ENCODE measurements at places on chromosomes 7 and 10. TPM values are rescaled to one million over a fixed set of nuclear protein-coding genes. Genes with fewer than 3 reads are reported as not detected.

DNA sequence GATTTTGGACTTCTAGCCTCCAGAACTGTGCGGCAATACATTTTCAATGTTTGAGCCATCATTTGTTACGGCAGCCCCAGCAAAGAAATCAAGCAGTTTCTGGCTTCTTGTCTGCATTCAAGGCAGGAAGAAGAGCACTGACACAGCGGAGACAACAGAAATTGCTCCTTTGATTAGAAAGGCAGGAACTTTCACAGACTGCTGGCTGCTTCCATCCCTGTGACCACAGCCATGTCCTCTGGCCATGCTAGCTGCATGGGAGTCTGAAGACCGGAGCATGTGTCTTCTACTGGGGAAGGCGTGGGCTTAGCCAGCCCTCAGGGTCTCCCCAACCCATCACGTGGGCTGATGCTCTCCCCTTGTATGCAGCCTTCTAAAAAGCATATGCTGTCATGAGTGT lies 19.1 kb downstream of the C10orf71 start:
- no peak for DNase-seq

DNA sequence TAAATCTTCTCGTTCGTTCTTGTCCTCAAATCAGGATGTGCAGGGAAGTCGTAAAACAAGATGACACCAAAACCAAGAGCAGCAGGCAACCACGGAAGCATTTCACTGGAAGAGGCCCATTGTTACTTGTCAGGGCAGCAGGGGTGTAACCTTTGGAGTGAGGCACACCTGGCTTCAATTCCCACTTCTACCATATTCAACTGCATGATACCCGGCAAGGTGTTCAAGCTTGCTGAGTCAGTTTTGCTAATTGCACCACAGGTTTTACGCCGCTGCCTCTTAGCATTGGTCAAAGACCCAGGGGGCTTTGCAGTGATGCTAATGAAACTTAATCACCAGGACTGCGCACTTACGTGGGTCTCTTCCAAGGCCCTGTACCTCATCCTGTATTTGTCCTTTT lies 50.0 kb upstream of the PTER start:
- DNase-seq: no peak

GRCh38 chr7:150428671-150429451 lies 21.6 kb upstream of the GIMAP8 start:
- DNase-seq: no peak

DNA sequence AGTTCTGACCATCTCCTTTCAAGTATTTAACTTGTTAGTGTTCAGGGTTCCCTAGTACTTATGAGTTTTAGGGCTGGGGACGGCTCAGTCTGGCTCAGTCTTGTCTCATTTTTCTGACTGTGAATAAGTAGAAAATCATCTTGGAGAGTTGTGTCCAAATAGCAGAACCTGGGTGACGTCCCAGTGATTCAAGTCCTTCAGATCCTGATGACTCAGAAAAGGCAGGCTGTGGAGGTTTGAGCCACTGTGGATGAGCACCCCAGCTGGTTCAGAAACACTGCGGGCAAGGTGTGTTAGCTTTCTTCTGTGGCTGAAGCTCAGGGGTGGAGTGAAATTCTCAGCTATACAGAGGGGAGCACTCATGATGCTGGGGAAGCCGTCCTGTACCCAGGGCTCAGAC lies 154.4 kb upstream of the NPY start:
- DNase-seq: no peak

- DNase-seq: no peak
Measured at GRCh38 chr10:110664483-110665420, 20.6 kb downstream of the RBM20 start.

- no peak for DNase-seq
Measured at GRCh38 chr7:104960741-104961448, 53.1 kb upstream of the KMT2E start.

GRCh38 chr7:124843336-124843735 lies 77.7 kb upstream of the GPR37 start:
- DNase-seq: no peak

GRCh38 chr7:28904578-28905048 lies 53.5 kb downstream of the TRIL start:
- no peak for DNase-seq

GRCh38 chr7:129644634-129645230 lies 33.2 kb downstream of the NRF1 start:
- DNase-seq: no peak

GRCh38 chr7:45969940-45970339 lies 48.9 kb upstream of the IGFBP3 start:
- no peak for DNase-seq

DNA sequence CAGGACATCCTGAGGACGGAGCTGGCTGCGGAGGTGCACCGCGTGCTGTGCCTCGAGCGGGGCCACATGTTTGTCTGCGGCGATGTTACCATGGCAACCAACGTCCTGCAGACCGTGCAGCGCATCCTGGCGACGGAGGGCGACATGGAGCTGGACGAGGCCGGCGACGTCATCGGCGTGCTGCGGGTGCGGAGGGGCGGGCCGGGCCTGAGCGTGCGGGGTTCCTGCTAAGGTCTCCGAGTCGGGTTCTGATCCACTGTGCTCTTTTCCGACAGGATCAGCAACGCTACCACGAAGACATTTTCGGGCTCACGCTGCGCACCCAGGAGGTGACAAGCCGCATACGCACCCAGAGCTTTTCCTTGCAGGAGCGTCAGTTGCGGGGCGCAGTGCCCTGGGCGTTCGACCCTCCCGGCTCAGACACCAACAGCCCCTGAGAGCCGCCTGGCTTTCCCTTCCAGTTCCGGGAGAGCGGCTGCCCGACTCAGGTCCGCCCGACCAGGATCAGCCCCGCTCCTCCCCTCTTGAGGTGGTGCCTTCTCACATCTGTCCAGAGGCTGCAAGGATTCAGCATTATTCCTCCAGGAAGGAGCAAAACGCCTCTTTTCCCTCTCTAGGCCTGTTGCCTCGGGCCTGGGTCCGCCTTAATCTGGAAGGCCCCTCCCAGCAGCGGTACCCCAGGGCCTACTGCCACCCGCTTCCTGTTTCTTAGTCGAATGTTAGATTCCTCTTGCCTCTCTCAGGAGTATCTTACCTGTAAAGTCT lies 10.4 kb downstream of the ATG9B start:
- DNase-seq: peak; percentile 71

- DNase-seq: no peak
Measured at GRCh38 chr7:82156168-82156567, 287.4 kb downstream of the CACNA2D1 start.

DNA sequence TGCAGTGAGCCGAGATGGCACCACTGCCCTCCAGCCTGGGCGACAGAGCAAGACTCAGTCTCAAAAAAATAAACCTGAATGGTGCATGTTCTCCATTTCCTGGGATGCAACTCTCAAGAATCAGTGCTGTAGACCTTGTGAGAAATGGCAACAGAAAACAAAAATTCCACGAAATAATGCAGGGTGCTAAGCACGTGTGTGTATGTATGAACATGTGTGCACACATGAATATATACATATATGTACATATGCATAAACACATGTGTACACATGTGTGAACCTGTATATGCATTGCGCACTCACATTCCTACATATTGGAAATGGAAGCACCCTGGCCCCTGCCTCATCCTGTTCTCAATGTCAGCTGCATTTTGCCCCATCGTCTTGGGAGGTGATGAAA lies 548.5 kb downstream of the TCERG1L start:
- no peak for DNase-seq

- DNase-seq: no peak
Measured at GRCh38 chr10:58457761-58458616, 54.7 kb upstream of the BICC1 start.

DNA sequence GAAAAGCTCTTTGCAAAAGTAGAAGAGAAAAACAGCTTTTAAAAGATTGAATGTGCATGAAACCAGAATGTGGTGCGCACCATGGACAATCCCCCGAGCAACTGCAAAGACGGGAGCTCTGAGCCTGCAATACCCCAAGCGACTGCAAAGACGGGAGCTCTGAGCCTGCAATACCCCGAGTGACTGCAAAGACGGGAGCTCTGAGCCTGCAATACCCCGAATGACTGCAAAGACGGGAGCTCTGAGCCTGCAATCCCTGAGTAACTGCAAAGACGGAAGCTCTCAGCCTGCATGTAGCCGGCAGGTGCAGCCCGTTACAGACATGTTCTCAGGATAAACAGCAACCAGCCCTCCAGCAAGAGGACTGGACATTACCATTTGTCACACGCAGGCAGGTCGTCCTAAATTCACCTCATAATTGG lies 6.2 kb downstream of the ZNF775 start:
- no peak for DNase-seq

GRCh38 chr10:56109454-56109853 lies 251.6 kb downstream of the ZWINT start:
- no peak for DNase-seq

GRCh38 chr7:142248-142941 lies 50.0 kb upstream of the FAM20C start:
- no peak for DNase-seq

DNA sequence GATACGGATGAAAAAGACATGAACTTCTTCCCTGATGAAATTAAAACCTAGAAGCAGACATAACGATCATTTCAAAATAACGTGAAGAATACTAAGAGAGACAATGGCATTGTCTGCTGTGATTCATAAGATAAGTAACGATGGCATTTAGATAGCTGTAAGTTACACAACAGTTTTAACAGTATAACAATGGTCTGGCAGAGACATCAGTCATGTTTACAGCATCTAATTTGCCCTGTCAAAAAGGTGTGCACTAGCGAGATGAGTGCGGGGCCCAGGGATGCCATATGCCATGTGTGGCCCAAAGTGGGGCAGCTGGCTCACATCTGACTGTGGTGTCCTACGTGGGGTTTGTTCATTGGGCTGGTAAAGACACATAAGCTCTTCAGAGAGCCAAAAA lies 55.7 kb upstream of the RHEB start:
- no peak for DNase-seq

- no peak for DNase-seq
Measured at GRCh38 chr7:45874408-45875131, 1.7 kb upstream of the CCDC201 start.

- DNase-seq: no peak
Measured at GRCh38 chr10:3936422-3937040, 151.5 kb upstream of the KLF6 start.

DNA sequence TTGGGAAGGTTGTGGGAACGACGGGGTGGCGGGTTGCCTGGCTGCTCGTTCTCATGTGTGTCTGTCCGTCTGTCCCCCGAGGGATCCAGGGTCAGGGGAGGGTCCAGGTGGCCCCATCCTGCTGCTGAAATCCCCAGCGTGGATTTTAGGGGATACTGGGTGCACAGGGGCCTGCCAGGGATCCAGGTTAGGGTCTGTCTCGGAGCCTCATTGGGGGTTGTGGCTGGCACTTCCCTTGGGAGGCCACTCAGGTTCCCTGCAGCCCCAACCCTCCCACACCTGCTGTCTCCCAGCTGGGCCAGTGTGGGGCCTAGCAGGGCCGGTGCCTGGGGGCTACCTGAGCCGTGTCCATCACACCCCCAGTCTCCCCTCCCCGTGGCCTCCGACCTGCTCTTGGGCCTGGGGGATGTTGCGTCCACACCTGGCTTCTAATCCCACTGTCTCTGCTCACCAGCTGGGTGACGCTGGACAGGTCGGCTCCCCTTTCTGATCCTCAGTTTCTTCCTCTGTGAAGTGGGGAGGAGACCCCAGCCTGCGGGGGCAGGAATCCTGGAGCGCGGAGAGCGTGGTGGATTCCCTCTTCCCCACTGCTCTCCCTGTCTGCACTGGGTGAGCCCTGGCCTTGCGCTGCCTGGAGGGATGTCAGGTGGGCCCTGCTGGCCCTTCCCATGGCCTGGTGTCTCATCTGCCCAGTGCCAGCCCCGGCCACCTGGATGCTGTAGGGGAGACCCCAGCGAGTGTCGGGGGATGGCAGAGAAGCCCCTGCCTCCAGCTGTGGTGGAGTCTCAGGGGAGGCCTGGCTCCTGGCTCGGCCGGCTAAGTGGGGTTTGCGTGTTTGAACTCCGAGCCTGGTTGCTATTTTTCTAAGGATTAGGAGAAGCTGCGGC lies 81.6 kb downstream of the UNCX start:
- no peak for DNase-seq

- DNase-seq: no peak
Measured at GRCh38 chr10:34514290-34514689, 300.8 kb downstream of the PARD3 start.

GRCh38 chr7:100489824-100490223 lies 6.1 kb downstream of the NYAP1 start:
- DNase-seq: no peak

- no peak for DNase-seq
Measured at GRCh38 chr7:131327049-131327625, 539 bp upstream of the MKLN1 start.

- DNase-seq: no peak
Measured at GRCh38 chr7:8119262-8119661, 142.7 kb downstream of the ICA1 start.

DNA sequence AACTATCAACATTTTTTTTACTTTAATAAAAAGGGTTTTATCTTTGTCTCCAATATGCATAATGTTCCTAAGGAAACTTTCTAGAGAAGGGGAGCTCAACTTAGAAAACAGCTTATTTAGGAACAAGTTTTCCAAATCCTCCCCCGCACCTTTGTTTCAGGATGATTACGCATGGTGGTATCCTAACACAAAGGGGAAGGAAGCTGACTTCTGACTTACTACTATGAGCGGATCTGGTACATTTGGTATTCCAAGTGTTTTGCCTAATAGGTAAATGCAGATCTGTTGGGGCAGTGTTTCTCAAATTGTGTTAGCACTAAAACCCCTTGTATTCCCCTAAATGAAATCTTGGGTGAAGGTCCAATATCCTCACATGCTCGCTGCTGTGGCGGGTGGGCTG lies 229.3 kb upstream of the KLF14 start:
- DNase-seq: no peak

- DNase-seq: no peak
Measured at GRCh38 chr7:143046426-143046851, 5.7 kb upstream of the OR6V1 start.

DNA sequence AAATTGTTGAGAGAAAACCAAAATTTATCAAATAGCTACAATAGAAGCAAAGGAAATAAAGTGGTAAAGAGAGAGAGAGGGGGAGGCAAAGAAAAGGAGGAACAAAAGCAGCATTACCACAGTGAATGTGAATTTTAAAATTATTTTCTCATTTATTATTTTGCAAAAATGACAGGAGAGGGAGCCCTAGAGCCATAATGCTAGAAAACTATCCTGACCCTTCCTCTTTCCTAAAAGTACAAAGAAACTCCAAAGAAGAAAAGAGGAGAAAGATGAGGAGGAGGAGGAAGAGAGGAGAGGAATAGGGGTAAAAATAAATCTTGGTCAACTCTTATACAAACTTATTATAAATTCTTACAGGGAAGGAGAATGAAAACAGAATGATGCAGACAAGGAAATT lies 921.5 kb downstream of the NRG3 start:
- no peak for DNase-seq

Gene KLF14
- 0.10 TPM for total RNA-seq

Gene AUTS2
- total RNA-seq: 13.0 TPM

Gene LDB3
- not detected for total RNA-seq

Gene GTF2IRD1
- total RNA-seq: 1.6 TPM

Gene HMX2
- 0.13 TPM for total RNA-seq

Gene SPDYE5
- total RNA-seq: not detected

Gene PPP1R9A
- 1.5 TPM for total RNA-seq

Gene TYW1B
- total RNA-seq: 7.2 TPM

Gene SLC26A3
- not detected for total RNA-seq

Gene CALML5
- total RNA-seq: not detected

Gene PPIA
- 1,534 TPM for total RNA-seq

Gene NUTM2E
- total RNA-seq: 0.44 TPM

Gene PDE1C
- not detected for total RNA-seq

All from activated B cell treated with CpG ODN at 0.5 μM for 24 hours (primary cell).